Renal cortical epithelial cell (primary cell): ENCODE measurements at places on chromosomes 13 and 19. TPM values are rescaled to one million over a fixed set of nuclear protein-coding genes. Genes with fewer than 3 reads are reported as not detected.

ZNF90 gene
- 3.6 and 4.0 TPM in 2 replicates for total RNA-seq

LILRA5 gene
- not detected in 2 replicates for total RNA-seq

CLEC17A gene
- not detected in 2 replicates for total RNA-seq

QPCTL gene
- 10.9 and 24.1 TPM in 2 replicates for total RNA-seq

ATP4B gene
- not detected in 2 replicates for total RNA-seq

SLC25A42 gene
- total RNA-seq, result 1.2 and 4.5 TPM in 2 replicates

OR4F17 gene
- not detected in 2 replicates for total RNA-seq
